ENCODE measurements at places on chromosomes 5 and 9. TPM values are rescaled to one million over a fixed set of nuclear protein-coding genes. Genes with fewer than 3 reads are reported as not detected.

The TRIM7 gene
- 14.4 TPM for total RNA-seq

The PCDHB2 gene
- 1.7 TPM for total RNA-seq

The TRPM3 gene
- not detected for total RNA-seq

The ADAMTS6 gene
- total RNA-seq, result 0.73 TPM

The NUDT12 gene
- total RNA-seq, result 10.4 TPM

The PAPPA gene
- total RNA-seq, result 1.1 TPM

The RFK gene
- total RNA-seq, result 23.9 TPM

The HNRNPA0 gene
- total RNA-seq, result 12.1 TPM

The LURAP1L gene
- total RNA-seq, result 1.9 TPM

The ZNF367 gene
- 4.3 TPM for total RNA-seq

The TMEFF1 gene
- 0.14 TPM for total RNA-seq

The KLHL3 gene
- total RNA-seq, result 23.3 TPM

The ZCCHC10 gene
- total RNA-seq, result 18.4 TPM

The PCDHB14 gene
- total RNA-seq, result 4.1 TPM

The GABBR2 gene
- 0.38 TPM for total RNA-seq

The DBH gene
- not detected for total RNA-seq

The ESM1 gene
- total RNA-seq, result 0.19 TPM

The ARHGEF28 gene
- total RNA-seq, result 1.9 TPM

The SVEP1 gene
- 6.4 TPM for total RNA-seq

The OGN gene
- total RNA-seq, result 9.3 TPM

The GABRA1 gene
- not detected for total RNA-seq

The FOXD4L4 gene
- total RNA-seq, result not detected

The NRG2 gene
- total RNA-seq, result 1.9 TPM

The SPIN1 gene
- 48.8 TPM for total RNA-seq
